ENCODE measurements at places on chromosomes 2 and 18.

- DNase-seq: no peak
These were observed 54.5 kb downstream of the C18orf63 start for GRCh38 chr18:74370115-74370514.

GRCh38 chr2:114499101-114499500, 56.7 kb downstream of the DPP10 start:
- no peak for DNase-seq

DNA sequence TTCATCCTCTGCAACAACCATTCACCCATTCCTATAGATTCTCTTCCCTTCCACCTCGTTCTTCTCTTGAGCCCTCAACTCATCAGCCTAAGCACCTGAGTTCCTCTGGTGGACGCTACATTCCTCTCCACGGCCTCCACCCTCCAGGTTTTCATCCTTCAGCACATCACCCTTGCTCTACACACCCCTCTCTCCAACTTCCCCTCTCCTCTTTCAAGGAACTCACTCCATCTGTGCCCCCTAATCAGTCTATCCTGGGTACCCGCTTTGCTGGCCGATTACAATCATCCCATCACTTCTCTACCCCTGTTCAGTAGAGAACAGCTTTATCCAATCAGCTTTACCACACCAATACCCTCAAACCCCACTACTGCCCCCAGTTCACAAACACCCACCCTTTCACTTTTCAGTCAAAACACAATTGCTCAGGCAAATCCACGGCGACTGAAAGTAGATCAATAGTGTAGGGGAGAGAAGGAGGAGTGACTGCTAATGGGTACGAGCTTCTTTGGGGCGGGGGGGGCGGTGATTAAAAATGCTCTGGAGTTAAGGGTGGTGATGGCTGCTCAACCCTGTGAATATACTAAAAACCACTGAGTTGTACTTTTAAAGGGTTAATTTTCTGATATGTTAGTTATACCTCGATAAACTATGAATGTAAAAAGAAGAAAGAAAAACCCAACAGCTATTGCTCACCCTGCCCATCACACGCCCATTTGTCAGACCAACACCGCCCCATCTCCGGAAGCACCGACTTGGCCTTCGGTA, 857 bp downstream of the DYM start:
- DNase-seq: no peak

- no peak for DNase-seq
These were observed 11.1 kb upstream of the HNRNPLL start for GRCh38 chr2:38613849-38614213.

- no peak for DNase-seq
These were observed 350.7 kb upstream of the LRRTM1 start for GRCh38 chr2:80655265-80655664.

- DNase-seq: no peak
These were observed 3.4 kb downstream of the RAB31 start for GRCh38 chr18:9711361-9712129.

DNA sequence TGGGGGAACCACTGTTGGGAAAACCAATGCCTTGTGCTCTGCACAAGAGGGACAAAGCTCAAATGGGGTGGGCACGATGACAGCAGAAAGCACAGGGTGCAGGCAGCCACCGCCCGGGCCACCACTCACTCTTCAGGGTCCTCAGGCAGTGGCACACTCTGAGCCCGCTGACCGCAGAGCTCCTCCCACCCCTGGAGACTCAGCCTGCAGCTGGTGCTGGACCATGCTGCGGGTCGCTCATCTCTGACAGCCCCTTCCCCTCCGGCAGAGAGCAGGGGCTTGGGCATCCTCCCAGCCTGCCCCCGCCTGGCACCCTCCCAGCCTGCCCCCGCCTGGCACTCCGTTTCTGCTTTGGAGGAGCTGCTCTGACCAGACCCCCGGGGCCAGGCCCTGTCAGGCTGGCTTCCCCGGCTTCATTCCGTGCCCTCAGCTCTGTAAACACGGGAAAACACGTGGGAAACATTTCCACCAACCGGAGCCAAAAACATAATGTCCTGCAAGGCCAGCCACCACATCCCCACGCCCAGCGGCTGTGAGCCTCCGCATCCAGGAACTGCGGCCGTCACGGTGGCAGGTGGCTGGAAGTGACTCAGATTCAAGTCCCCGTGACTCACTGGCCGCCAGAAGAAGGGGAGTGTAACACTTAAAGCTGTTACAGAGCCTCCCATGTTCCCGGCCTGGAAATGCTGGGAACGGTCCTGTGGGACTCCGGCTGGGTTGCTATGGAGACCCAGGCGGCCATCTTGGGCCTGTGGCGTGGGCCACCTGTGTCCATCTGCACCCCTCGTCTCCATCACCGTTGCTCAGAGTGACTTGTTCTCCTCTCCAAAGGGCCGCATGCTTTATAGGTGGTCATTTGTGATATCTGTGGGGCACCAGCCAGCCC, 6.8 kb upstream of the SNED1 start:
- DNase-seq: no peak

DNA sequence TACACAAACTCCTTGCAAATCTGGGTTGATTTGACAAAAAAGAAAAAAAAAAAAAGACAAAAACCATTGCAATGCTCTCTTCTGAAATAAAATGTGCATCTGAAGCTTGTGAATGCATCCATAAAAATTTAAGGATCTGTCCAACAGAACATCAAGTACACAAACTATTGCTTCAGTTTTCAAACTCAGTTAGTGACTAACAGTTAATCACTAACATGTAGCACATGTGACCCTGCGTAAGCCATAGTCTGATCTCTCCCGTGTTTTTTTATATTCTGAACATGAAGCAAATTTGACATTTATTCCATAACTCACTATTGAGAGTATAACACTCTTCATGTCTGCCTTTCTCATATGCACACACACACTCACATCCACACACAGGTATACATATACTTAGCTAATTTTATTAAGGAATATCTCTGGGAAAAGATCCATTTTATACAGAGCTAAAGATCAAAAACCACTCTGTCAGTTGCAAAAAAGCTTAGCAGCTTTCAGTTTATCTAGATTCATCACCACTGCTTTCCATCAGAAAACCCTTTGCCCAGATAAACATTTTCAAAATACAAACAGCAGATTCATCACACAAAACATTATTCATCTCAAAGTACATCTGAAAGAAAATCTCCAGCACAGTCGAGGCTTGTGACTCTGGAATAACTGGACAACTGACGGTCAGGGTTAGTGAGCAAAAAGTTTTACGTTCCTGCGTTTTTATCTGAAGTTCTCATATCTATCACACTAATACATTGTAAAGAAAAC, 1000.4 kb upstream of the ACVR2A start:
- DNase-seq: no peak

DNA sequence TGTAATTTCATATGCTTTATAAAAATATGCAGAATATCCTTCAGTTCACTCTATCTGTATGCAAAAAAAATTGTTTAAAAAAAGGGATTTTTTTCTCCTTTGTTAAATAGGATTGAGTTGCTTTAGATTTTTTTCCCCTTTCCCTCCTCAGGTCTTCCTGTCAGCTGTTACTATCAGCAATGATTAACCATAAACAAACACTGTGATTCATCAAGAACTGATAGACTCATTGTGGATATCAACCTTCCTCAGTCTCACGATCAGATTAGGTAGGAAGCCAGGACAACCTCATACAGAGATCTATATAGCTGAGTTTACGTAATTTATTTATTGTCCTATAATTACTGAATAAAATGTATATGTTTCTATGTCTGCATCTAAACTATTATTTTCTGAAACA, 2136.2 kb upstream of the CELF4 start:
- DNase-seq: no peak

Measured in activated T-helper 1 cell treated with Interleukin-2 at 50 U/mL for 16 hours (primary cell).